ENCODE measurements at places on chromosomes 4 and X. TPM values are rescaled to one million over a fixed set of nuclear protein-coding genes. Genes with fewer than 3 reads are reported as not detected.

PACRGL gene
- polyA plus RNA-seq, result 4.3 TPM

PLAC8 gene
- 84.2 TPM for polyA plus RNA-seq

ZMAT1 gene
- polyA plus RNA-seq, result 0.54 TPM

- no peaks in the 10 kb centered on the region for H3K36me3 ChIP-seq
- H3K4me3 ChIP-seq, result no peak overlapping the region
- no peaks in the 10 kb centered on the region for H3K27me3 ChIP-seq
- DNase-seq, result no peak
- no peaks in the 10 kb centered on the region for H3K4me1 ChIP-seq
These were observed 172.4 kb upstream of the MXRA5 start for GRCh38 chrX:3518870-3519269.

- H3K27me3 ChIP-seq, result no peaks in the 10 kb centered on the region
- no peak overlapping the region for H3K4me3 ChIP-seq
These were observed 43.3 kb downstream of the SPCS3 start for GRCh38 chr4:176363072-176363471.

GRCh38 chr4:167290678-167291077 is 56.4 kb upstream of the SPOCK3 start:
- H3K27ac ChIP-seq, result no peak overlapping the region
- H3K36me3 ChIP-seq, result no peaks in the 10 kb centered on the region
- H3K4me3 ChIP-seq, result no peak overlapping the region
- H3K4me1 ChIP-seq, result no peaks in the 10 kb centered on the region
- no peak for DNase-seq
